ENCODE measurements at places on chromosomes 12 and 14. TPM values are rescaled to one million over a fixed set of nuclear protein-coding genes. Genes with fewer than 3 reads are reported as not detected.
A peak's percentile ranks its signal among the peaks of the same experiment; 100 is the strongest.

The FBLN5 gene
- total RNA-seq: 0.37 TPM

The KRT71 gene
- total RNA-seq: not detected

The BMP4 gene
- total RNA-seq: not detected

The MIS18BP1 gene
- total RNA-seq: 85.5 TPM

The GALNT8 gene
- total RNA-seq: 1.3 TPM

The FOXG1 gene
- total RNA-seq: not detected

The PZP gene
- not detected for total RNA-seq

The GRIP1 gene
- total RNA-seq: 0.51 TPM

The KCNMB4 gene
- 0.80 TPM for total RNA-seq

- H3K36me3 ChIP-seq: peaks cover 61% of the 10 kb centered on the region
- H3K27ac ChIP-seq: no peak overlapping the region
- H3K4me1 ChIP-seq: peaks cover 18% of the 10 kb centered on the region
Observed at GRCh38 chr14:89409961-89410360, 7.1 kb downstream of the FOXN3 start.

DNA sequence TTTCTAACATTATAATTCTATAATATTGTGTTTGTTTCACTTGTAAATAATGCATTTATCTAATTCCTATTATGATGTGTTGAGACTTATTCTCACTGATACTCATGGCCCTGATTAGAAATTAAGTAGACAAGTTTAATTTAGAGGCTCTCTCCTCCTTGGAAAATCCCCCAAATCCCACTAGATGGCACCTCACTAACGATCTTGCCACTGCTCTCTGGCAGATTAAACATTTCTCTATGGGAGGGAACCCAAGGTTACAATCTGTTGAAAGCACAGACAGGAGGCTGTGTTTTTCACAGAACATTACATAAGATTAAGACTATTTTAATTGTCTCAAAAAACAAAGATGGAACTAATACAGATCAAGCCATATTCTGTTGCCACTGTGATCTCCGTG lies 318.7 kb downstream of the LRFN5 start:
- DNase-seq: peak; percentile 8
- H3K27ac ChIP-seq: no peak overlapping the region
- no peaks in the 10 kb centered on the region for H3K4me1 ChIP-seq
- H3K36me3 ChIP-seq: no peaks in the 10 kb centered on the region
- H3K4me3 ChIP-seq: no peak overlapping the region

GRCh38 chr14:78709795-78710557 lies 539.8 kb downstream of the NRXN3 start:
- no peak overlapping the region for H3K4me3 ChIP-seq
- no peaks in the 10 kb centered on the region for H3K4me1 ChIP-seq
- H3K27me3 ChIP-seq: no peaks in the 10 kb centered on the region
- no peaks in the 10 kb centered on the region for H3K36me3 ChIP-seq

DNA sequence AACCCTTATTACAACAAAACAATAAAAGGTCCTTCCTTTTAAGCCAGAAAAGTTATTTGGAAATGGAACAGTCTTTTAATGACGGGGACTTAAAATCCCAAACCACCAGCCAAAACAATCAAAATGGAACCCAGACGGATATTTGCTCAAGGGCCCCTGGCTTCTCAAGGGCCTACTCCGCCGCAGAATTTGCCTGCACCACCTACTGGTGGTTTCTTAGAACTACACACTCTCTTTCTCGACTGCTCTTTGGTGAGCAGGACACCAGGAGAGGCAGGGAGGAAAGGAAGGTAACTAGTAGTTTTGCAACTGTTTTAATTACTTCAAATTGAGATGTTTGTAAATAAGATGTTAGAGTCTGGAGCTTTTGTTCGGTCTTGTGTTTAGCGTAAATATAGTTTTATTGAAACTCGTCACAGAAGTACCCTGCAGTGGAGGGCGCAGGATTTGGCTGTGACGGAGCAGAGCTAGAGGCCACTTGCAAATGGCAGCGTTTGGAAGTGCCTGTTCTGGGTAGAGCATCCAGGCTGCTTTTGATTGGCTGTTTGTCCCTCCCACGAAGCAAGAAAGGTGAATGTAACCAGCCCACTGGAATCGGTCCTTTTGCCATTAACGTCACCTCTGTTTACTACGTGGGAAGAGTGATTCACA lies 238.5 kb downstream of the CACNA1C start:
- no peaks in the 10 kb centered on the region for H3K4me1 ChIP-seq
- H3K27ac ChIP-seq: no peak overlapping the region
- DNase-seq: peak; percentile 58
- H3K27me3 ChIP-seq: no peaks in the 10 kb centered on the region

DNA sequence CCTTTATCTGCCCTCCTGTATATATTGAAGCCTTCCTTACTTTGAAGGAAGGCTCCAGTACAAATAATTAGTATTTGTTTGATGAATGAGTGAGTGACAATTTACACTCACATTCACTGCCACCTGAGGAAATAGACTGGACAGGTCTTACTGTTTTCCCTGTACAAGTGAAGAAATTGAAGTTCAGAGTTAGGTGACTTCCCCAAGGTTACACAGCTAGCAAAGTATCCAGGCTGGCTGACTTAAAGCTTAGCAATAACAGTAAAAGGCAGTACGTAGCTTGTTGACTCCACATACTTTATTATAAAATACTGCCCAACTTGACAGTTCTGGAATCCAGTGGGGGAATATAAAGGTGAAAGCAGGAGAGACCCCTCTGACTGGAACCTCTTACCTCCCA lies 2.6 kb upstream of the KRT18 start:
- no peak for DNase-seq
- peaks cover 10% of the 10 kb centered on the region for H3K27me3 ChIP-seq
- H3K4me3 ChIP-seq: no peak overlapping the region
- no peaks in the 10 kb centered on the region for H3K36me3 ChIP-seq

DNA sequence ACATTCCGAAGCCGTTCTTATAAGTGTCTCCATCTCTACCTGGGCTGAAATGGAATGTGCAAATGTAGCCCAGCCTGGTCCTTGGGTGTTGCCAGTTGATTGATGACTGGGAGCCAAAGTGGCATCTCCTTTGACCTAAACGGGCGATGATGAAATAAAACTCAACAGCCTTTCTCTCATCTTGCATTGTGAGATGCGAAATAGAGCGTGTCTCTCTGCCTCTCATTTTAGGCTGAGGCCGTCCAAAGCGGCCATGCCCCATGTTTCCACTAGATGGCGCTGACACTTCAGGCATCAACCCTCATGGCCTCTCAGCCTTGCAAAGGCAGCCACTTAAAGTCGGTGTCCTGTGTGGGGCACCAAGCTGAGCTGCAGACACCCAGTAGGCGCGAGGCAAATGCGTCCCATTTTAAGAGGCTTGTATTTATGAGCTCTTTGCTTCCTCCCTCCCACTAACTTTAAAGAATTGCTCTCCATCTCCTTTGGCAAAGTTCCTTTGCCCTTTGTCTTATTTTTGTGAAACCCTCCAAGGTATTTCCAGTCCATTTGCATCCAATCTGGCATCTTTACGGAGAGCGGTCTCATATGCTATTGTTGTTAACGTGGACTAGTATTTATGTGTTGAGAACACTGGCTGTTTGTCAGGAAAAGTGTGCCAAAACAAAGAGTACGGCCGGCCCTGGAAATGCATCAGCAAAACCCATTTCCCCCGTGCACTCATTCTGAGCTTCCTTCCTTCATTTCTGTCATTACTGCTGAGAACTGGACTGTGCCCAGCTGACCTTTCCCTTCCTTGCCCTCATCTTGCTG lies 25.0 kb downstream of the GPRC5A start:
- DNase-seq: peak; percentile 88
- H3K27ac ChIP-seq: no peak overlapping the region
- H3K36me3 ChIP-seq: no peaks in the 10 kb centered on the region
- H3K4me1 ChIP-seq: peaks cover 5% of the 10 kb centered on the region
- H3K4me3 ChIP-seq: no peak overlapping the region

- no peaks in the 10 kb centered on the region for H3K27me3 ChIP-seq
- no peak for DNase-seq
- H3K4me1 ChIP-seq: no peaks in the 10 kb centered on the region
- no peaks in the 10 kb centered on the region for H3K36me3 ChIP-seq
- H3K27ac ChIP-seq: no peak overlapping the region
Observed at GRCh38 chr14:104528496-104528895, 51.1 kb upstream of the C14orf180 start.

GRCh38 chr14:104556256-104557021 lies 23.1 kb upstream of the C14orf180 start:
- H3K27ac ChIP-seq: no peak overlapping the region
- H3K27me3 ChIP-seq: no peaks in the 10 kb centered on the region
- no peaks in the 10 kb centered on the region for H3K36me3 ChIP-seq
- DNase-seq: no peak

DNA sequence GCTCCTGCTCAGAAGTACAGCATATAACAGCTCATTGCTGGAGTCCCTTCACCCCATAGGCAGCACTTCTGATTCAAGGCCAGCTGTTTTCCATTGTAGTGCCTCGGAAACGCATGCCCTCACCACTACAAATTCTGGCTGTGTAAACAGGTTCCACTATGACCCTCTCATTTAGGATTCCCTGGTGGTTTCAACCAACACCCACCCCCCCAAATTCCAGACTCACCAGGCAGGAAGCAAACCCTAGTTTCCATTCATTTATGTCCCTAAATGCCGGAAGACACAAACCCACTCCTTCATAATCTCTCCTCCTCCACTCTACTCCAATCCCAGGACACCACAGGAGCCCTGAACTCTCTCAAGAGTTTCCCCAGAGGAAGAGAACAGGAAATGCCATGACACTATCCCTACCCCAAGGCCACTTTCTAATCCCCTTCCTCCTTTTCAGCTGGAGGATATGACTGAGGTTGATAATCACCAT lies 75.9 kb upstream of the TMPO start:
- DNase-seq: no peak
- H3K4me1 ChIP-seq: no peaks in the 10 kb centered on the region
- H3K36me3 ChIP-seq: no peaks in the 10 kb centered on the region
- peaks cover 10% of the 10 kb centered on the region for H3K27me3 ChIP-seq

- H3K27ac ChIP-seq: no peak overlapping the region
- no peaks in the 10 kb centered on the region for H3K4me1 ChIP-seq
- peaks cover 35% of the 10 kb centered on the region for H3K36me3 ChIP-seq
- DNase-seq: no peak
- no peaks in the 10 kb centered on the region for H3K27me3 ChIP-seq
- H3K4me3 ChIP-seq: no peak overlapping the region
Observed at GRCh38 chr12:45349916-45350315, 134.0 kb downstream of the ANO6 start.

GRCh38 chr12:52871291-52872039 lies 22.7 kb upstream of the KRT78 start:
- H3K36me3 ChIP-seq: no peaks in the 10 kb centered on the region
- no peak overlapping the region for H3K4me3 ChIP-seq
- no peaks in the 10 kb centered on the region for H3K27me3 ChIP-seq
- peaks cover 25% of the 10 kb centered on the region for H3K4me1 ChIP-seq
- no peak for DNase-seq
- no peak overlapping the region for H3K27ac ChIP-seq

- no peaks in the 10 kb centered on the region for H3K36me3 ChIP-seq
- no peak for DNase-seq
- H3K4me3 ChIP-seq: no peak overlapping the region
- no peak overlapping the region for H3K27ac ChIP-seq
- H3K27me3 ChIP-seq: no peaks in the 10 kb centered on the region
Observed at GRCh38 chr14:104291123-104292000, 153.0 kb downstream of the KIF26A start.

GRCh38 chr12:34051486-34051885 lies 29.2 kb downstream of the ALG10 start:
- no peaks in the 10 kb centered on the region for H3K4me1 ChIP-seq
- H3K27me3 ChIP-seq: no peaks in the 10 kb centered on the region
- H3K36me3 ChIP-seq: no peaks in the 10 kb centered on the region

DNA sequence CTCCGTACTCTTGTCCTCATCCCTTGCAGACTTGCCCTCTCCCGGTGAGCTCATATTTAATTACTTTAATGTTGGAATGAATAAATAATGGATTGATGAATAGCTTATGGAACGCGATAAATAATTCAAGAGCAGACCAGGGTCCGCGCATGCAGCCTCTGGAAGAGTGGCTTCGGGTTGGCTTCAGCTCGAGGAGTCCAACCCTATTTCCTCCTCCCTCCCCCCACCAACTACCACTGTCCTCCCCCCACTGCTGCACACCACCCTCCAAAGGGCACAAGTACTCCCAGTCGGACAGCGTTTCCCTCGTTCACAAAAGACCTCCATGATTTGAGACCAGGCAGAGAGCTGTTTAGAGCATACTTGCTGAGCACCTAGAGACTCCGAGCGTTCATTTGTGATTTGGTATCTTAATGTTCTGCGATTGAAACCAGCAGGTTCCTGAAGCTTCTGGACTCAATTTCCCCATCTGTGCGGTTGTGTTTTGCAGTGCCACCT lies 647 bp upstream of the SIX1 start:
- no peaks in the 10 kb centered on the region for H3K36me3 ChIP-seq
- no peak overlapping the region for H3K27ac ChIP-seq
- peak; percentile 35 for DNase-seq
- H3K4me1 ChIP-seq: peaks cover 62% of the 10 kb centered on the region
- peaks cover 90% of the 10 kb centered on the region for H3K27me3 ChIP-seq

- H3K27ac ChIP-seq: no peak overlapping the region
- H3K4me3 ChIP-seq: no peak overlapping the region
- no peak for DNase-seq
- H3K27me3 ChIP-seq: no peaks in the 10 kb centered on the region
- H3K36me3 ChIP-seq: no peaks in the 10 kb centered on the region
- no peaks in the 10 kb centered on the region for H3K4me1 ChIP-seq
Observed at GRCh38 chr14:81946834-81947798, 413.5 kb upstream of the SEL1L start.

DNA sequence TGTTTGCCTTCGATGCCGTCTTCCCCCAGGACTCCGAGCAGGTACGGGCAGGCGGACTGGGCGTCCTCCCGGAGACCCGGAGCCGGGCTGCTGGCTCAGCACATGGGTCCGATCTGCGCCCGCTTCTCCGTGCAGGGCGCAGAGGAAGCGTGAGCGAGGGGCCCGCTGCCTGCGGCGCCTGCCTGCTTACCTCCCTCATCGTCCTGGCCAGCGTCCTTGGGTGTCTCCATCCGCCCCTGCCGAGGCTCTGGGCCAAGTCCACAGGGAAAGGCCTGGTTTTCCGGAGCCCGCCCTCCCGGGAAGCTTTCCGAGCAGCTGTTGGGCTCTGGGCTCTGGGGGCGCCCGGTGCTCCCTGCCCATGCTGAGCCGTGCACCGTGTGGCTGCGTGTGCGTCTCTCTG lies 33.5 kb downstream of the KIF26A start:
- no peak for DNase-seq
- no peaks in the 10 kb centered on the region for H3K27me3 ChIP-seq
- no peak overlapping the region for H3K27ac ChIP-seq
- no peak overlapping the region for H3K4me3 ChIP-seq
- H3K36me3 ChIP-seq: no peaks in the 10 kb centered on the region

GRCh38 chr12:65004270-65004669 lies 116.8 kb downstream of the WIF1 start:
- no peak overlapping the region for H3K27ac ChIP-seq
- no peaks in the 10 kb centered on the region for H3K36me3 ChIP-seq
- no peak for DNase-seq
- H3K4me3 ChIP-seq: no peak overlapping the region

- no peaks in the 10 kb centered on the region for H3K27me3 ChIP-seq
- no peaks in the 10 kb centered on the region for H3K4me1 ChIP-seq
- no peak overlapping the region for H3K27ac ChIP-seq
- no peak for DNase-seq
- H3K4me3 ChIP-seq: no peak overlapping the region
Observed at GRCh38 chr12:27486961-27487360, 37.0 kb upstream of the PPFIBP1 start.

- H3K4me1 ChIP-seq: peaks cover 6% of the 10 kb centered on the region
- no peak overlapping the region for H3K4me3 ChIP-seq
Observed at GRCh38 chr12:132700212-132700822, 10.3 kb upstream of the PGAM5 start.
